RPMI8226 (cell line): ENCODE measurements at places on chromosomes 3 and 15.
A peak's percentile ranks its signal among the peaks of the same experiment; 100 is the strongest.

DNA sequence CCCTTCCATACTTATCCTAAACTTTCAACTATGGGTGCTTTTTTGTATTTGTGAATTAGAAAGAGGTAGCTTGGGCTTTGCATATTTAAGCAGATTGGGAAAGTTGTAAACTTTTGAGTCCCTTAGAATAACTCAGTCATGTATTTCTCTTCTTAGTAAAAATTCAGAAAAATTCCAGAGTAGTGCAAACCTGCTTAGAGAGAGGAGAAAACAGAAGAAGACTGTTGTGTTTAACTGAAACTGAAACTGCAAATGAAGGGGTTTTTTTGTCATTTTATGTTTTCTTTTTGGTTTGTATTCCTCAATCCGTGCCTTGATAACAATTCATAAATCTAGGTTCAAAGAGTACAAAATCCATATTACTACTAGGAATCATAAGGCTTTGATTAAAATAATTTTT is 31.3 kb downstream of the CD200 start:
- DNase-seq, result peak; percentile 16

DNA sequence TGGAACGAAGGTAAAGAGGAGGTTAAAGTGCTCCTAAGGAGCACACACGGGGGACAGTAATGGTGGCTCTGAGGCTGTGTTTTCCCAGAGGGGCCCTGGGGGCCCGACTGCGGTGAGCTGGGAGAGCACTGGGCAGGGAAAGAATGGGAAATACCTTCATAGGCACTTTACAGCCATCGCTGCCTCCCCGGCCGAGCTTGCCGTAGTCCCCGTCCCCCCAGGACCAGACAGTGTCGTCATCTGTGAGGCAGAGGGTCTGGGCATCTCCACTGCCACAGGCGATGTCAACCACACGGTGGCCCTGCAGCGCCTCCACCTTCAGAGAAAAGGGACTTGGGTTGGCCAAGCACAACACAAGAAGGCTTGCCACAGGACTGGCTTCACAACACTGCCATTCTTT is 32.8 kb upstream of the OCA2 start:
- no peak for DNase-seq

- no peak for DNase-seq
These were observed 21.9 kb upstream of the NR1I2 start for GRCh38 chr3:119759962-119760361.

- DNase-seq, result no peak
These were observed 70.7 kb downstream of the TRPC1 start for GRCh38 chr3:142794508-142794907.

DNA sequence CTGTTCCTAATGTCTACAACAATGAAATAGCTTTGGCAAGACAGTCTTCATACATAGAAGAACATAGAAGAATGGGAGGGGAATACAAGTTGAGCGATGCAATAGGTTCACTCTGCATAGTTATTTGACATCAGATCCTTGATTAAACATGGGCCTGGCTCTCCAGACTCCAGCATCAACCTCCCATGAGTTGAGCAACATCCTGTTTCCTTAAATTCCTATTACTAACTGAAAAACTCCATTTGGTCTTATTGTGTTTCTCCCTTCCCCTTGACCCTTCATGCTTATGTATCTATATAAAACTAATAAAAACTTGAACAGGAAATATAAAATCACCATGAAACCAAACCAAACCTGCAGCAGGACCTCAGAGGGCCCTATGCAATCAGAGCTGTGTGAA is 304.5 kb upstream of the SATB1 start:
- DNase-seq, result no peak

DNA sequence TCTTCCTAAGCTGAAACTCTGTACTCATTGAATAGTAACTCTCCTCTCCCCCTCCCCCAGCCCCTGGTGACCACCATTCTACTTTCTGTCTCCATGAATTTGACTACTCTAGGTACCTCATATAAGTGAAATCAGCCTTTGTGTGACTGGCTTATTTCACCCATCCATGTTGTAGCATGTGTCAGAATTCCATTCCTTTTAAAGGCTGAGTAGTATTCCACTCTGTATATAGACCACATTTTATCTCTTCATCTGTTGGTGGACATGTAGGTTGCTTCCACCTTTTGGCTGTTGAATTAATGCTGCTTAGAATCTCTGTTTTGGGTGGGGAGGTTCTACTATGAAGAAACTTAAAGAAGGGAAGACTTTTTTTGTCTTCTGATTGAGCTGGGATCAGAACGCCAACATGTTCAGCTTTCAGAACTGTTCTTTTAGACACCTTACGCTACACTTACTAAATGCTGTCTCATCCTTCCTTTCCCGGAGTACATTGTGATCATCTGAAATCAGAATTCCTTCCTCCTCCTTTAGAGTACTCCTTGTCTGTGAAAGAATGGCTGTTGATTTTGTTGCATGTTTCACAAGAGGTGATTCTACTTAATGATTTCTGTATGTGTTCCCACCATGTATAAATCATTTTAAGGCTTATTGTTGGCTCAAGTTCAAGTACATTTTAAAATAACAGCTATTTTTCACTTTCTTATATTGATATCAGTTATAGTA is 50.3 kb downstream of the MRPS25 start:
- no peak for DNase-seq

DNA sequence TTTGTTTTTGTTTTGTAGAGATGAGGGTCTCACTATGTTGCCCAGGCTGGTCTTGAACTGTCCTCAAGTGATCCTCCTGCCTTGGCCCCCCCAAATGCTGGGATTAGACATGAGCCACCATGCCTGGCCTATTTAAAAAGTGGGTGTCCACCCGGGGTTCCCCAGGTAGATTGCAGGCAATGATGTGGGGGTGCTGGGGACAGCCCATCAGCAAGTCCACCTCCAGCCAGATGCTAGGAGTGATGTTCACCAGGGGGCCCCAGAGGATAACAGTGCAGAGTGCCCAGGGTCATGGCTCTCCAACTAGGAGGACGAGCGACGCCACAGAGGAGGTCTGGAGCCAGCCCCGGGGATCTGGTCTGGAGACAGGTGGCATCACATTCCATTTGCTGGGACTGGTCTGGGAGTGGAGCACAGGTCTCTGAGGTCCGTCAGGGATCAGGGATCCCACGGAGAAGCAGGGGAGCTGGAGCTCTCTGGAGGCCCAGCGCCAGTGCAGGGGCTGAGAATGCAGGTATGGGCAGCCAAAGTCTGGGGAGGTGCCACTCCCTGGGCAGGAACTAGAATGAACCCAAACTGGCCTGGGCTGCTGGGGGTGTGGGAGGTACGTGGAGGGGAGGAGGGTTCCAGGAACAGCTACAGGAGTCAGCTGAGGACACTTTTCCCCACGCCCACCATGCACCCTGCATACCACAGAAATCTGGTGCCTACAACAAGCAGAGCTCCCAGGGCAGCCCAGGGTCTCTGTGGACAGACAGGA is 51.2 kb upstream of the PCSK6 start:
- DNase-seq, result peak; percentile 52

DNA sequence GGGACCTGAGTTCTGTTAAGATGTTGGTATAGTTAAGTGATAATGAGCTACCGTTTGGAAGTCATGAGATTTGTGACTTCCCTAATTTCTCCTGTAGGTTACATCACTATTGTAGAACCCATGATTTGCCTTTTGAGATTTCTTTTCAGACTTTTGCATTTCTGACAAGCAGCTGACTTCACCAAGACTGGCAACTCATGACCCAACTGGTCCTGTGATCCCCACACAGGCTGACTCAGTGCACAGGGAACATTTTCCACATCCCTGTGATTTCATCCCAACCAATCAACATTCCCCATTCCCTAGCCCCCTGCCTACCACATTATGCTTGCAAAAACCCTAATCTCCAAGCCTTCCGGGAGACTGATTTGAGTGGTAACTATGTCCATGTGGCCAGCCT is 242.1 kb upstream of the PDZRN3 start:
- DNase-seq, result no peak

DNA sequence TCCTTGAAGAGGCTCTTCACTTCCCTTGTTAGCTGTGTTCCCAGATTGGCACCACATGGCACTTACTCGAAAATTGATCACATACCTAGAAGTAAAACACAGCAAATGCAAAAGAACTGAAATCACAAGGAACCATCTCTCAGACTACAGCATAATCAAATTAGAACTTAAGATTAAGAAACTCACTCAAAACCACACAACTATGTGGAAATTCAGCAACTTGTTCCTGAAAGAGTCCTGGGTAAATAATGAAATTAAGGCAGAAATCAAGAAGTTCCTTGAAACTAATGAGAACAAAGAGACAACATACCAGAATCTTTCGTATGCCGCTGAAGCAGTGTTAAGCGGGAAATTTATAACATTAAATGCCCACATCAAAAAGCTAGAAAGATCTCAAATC is 566.3 kb upstream of the TGFBR2 start:
- DNase-seq, result no peak

- no peak for DNase-seq
These were observed 613.0 kb downstream of the CADM2 start for GRCh38 chr3:85571835-85572234.

- no peak for DNase-seq
These were observed 22.1 kb downstream of the TMED3 start for GRCh38 chr15:79332824-79333510.

DNA sequence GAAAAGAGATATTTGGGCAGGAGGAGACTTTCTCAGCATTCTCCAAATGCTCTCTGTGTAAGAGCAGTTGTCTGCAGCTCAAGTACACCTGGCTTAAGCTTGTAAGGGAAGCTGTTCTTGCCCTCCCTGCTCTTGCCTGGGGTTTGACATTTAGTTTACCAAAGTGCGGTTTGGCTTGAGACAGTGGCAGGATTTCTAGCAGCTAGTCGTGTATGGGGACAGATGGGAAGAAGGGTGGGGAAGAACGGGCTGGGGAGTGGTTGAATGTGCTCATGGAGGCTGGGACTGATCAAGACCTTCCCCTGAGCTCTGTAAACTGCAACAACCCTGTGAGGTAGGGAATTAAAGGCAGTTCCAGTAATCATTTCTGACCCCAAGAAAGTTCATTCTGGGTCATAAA is 39.8 kb downstream of the SQOR start:
- DNase-seq, result no peak

- DNase-seq, result no peak
These were observed 70.3 kb upstream of the SOX14 start for GRCh38 chr3:137693791-137694190.

DNA sequence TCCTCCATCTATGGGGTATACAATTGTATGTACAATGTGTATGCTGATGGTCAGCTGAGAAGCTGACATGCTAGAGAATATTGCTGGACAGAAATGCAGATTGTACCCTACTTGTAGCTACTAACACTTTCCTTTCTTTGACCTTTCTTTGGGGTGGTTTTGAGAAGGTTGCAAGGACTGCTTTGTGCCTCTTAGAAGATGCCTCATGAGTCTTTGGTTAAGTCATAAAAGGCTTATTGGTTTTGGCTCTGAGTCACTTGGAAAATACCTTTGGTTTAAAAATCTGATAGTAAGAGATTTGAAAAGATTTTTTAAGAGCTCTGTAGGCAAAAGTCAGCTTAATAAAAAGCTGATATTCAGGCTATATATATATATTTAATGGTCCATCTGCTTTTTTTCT is 71.5 kb downstream of the ZMAT3 start:
- DNase-seq, result no peak

DNA sequence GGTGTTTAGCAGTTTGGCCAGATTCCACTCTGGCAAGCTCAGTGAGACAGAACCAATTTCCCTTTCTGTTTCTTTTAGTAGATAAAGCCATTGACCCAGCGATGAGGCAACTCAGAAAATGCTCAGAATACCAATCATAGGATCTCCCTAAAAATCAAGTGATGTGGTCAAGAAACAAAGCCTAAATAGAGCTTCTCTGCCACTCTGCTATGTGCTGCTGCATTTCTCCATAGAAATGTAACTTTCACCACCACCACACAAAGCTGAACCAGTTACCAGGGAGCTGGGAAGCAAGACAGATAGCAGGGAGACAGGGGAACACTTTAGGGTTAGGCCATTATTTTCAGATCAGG is 109.8 kb downstream of the RPL22L1 start:
- no peak for DNase-seq

DNA sequence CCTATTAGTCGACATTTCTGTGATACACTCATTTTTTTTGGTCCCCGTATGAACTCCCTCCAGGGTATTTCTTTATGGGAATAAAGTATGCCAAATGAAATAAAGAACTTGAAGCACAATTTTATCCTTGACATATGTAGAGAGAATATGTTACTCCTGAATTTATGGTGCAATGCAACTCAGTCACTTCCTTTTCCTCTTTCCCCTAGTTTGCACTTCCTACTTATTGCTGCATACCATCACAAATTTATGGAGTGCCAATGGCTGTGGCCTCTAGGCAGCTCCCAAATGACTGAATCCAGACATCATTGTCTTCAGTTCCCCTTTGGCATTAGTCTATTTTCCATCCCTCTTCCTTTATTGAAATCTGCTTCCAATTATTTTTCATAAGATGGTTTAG is 403.5 kb downstream of the FHIT start:
- no peak for DNase-seq

DNA sequence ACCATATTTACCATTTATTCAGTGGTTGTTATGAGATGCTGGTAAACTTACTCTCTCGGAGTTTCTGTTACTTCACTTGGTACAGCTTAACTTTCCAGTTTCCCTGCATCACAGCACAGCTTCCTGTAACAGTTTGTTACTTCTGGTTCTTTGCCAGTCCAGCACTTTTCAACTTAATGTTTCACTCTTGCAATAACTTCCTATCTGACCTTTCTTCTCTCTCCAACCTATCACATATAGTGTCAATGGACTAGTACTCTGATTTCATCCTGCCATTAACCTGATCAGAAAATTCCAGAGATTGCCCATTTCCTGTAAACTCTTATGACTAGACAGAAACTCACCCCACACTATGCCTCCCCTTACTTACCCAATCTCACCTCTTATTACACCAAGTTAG is 3.9 kb upstream of the ATP11B start:
- DNase-seq, result peak; percentile 69

- DNase-seq, result no peak
These were observed 53.6 kb downstream of the ABHD2 start for GRCh38 chr15:89141885-89142284.

- no peak for DNase-seq
These were observed 238.9 kb downstream of the CADPS start for GRCh38 chr3:62636235-62636826.

DNA sequence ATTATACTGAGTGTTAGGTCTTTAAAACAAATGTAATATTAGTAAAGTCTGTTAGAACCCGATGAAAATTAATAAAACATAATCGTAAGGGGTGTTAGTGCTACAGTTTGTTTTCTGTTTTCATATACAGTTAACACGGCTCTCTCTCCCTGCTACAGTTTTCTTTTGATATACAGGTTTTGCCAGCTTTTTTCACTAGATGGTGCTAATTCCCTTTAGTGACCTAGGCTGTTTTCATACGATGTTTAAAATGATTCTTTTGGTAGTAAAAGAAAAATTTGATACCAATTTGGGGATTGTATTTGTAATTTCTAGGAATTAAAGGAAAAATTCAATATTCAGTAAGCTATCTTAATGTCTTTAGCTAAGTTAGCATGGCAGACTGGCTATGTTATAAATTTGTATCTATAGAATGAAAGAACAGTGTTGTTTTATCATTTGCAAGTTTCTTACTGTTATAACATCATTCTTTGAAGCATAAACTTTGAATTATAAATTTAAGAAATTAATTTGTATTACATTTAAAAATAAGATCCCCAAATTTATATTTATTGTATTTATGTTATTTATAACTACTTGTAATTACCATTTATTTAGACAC is 11.5 kb downstream of the APH1B start:
- DNase-seq, result peak; percentile 68
